Immature natural killer cell (primary cell): ENCODE measurements at places on chromosomes 7 and 10.

DNA sequence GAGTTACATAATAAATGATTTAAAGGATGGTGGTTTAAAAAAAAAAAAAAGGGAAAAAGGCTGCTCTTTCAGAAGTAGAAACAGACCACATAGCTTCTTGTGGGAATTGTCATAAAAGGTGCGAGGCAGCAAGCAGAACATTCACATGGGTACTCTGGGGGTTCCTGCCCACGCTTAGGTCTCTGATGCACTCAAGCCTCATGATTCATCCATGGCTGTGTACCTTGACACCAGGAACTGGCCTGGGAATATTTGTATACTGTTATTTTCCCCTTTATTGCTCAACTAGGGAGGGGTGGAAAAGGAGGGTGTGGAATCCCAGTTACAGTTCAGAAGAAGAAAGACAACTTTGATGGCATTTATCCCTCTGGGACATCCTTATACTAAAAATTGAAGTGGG is 4.0 kb downstream of the PON2 start:
- no peak overlapping the region for H3K4me3 ChIP-seq
- H3K27me3 ChIP-seq = peaks cover 5% of the 10 kb centered on the region
- H3K36me3 ChIP-seq = no peaks in the 10 kb centered on the region
- peaks cover 28% of the 10 kb centered on the region for H3K4me1 ChIP-seq
- no peak for DNase-seq
- H3K27ac ChIP-seq = no peak overlapping the region

- peaks cover 3% of the 10 kb centered on the region for H3K4me1 ChIP-seq
- no peak for DNase-seq
- H3K4me3 ChIP-seq = no peak overlapping the region
Observed at GRCh38 chr7:128206747-128207500, 34.2 kb upstream of the LEP start.

DNA sequence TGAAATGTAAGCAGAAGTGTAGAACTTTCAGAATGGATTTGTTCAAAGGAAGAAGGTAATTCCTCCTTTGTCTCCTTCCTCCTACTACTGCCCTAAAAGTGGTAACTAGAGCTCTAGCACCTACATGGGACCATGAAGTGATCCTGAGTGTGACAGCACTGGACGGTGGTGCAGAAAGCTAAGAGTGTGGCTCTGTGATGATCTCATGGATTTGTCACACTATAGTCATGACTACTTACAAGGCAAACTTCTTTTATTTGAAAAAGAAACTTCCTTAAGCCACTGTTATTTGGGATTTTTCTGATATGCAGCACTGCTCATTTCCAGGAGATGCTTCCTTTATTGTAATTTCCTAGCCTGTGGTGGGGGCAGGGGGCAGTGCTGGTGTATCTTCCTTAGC is 5.8 kb upstream of the FHIP2A start:
- no peak overlapping the region for H3K4me3 ChIP-seq
- H3K27me3 ChIP-seq = no peaks in the 10 kb centered on the region
- no peaks in the 10 kb centered on the region for H3K36me3 ChIP-seq
- peaks cover 5% of the 10 kb centered on the region for H3K4me1 ChIP-seq

GRCh38 chr7:141704741-141705140 is 2.8 kb upstream of the DENND11 start:
- H3K4me3 ChIP-seq = no peak overlapping the region
- peaks cover 11% of the 10 kb centered on the region for H3K27me3 ChIP-seq
- H3K36me3 ChIP-seq = peaks cover 6% of the 10 kb centered on the region
- peaks cover 18% of the 10 kb centered on the region for H3K4me1 ChIP-seq

DNA sequence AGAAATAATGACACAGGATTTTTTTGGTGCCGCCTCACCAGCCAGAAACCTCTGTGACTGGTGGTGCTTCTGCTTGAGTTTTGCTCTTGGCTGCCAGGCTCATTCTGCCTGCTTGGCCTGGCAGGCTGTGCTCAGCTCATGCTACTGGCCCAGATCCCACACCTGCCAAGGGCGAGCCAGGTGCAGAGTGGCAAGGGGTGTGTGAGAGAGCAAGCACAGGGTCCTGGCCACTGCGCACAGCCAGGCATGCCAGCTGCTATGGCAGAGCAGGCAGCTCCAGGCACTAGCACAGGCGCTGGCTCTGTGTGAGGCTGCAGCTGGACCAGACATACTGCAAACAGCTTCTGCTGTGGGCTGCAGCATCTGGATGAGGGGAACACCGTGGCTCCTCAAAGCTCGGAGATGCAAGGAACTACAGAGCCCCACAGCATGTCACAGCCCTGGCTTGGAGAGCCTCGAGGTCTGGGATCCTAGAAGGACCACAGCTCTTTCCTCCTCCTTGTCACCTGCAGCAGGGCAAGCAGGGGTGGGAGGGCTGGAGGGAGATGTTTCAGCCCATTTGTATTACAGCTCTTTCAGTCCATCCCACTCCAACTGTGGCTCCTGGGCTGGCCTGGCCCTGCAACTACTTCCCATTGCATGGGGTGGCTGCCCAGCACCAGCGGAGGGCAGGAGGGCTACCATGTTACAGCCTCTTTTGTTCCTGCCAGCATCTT is 313.4 kb upstream of the SEMA3C start:
- no peaks in the 10 kb centered on the region for H3K27me3 ChIP-seq
- no peaks in the 10 kb centered on the region for H3K4me1 ChIP-seq
- no peak for DNase-seq
- no peak overlapping the region for H3K4me3 ChIP-seq
- H3K36me3 ChIP-seq = peaks cover 6% of the 10 kb centered on the region
- H3K27ac ChIP-seq = no peak overlapping the region

DNA sequence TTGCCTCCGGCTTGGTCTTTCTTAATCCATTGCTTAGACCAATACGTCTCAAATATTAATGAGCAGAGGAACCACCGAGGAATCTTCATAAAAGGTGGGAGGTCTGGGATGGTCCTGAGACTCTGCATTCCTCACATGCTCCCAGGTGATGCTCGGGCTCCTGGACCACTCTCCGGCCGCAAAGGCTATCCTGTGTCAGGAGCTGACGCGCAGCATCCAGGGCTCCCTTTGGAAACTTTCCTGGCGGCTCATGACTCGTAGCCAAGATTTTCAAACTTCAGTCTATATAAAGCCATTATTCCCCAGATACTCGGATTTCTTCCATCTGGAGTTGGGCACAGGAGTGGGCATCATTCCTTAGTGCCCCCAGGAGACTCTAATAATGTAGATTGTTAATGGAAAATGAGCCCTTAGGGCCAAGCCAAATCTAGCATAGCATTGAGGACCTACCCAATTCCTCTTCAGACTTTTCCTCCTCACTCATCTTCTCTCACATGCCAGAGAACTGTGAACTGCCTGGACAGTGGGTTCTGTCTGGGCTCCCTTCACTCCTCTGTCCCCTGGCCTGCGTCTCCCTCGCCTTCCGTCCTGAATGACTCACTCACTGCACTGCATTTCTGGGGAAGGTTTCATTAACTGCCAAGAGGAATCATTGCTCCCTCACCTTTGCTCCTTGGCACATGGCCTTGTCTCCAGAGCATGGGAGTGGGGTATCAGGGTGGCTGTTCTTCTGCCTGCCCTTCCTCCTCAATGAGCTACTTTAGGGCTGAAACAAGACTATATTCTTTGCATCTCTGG is 89.3 kb downstream of the MKI67 start:
- H3K27ac ChIP-seq = peak overlapping the region; percentile 21
- H3K4me1 ChIP-seq = peaks cover 13% of the 10 kb centered on the region
- H3K36me3 ChIP-seq = no peaks in the 10 kb centered on the region
- peaks cover 7% of the 10 kb centered on the region for H3K27me3 ChIP-seq
- no peak for DNase-seq

- peaks cover 6% of the 10 kb centered on the region for H3K4me1 ChIP-seq
- no peak for DNase-seq
- peaks cover 5% of the 10 kb centered on the region for H3K36me3 ChIP-seq
- no peak overlapping the region for H3K27ac ChIP-seq
- H3K4me3 ChIP-seq = no peak overlapping the region
Observed at GRCh38 chr7:139804571-139804970, 24.5 kb upstream of the TBXAS1 start.

DNA sequence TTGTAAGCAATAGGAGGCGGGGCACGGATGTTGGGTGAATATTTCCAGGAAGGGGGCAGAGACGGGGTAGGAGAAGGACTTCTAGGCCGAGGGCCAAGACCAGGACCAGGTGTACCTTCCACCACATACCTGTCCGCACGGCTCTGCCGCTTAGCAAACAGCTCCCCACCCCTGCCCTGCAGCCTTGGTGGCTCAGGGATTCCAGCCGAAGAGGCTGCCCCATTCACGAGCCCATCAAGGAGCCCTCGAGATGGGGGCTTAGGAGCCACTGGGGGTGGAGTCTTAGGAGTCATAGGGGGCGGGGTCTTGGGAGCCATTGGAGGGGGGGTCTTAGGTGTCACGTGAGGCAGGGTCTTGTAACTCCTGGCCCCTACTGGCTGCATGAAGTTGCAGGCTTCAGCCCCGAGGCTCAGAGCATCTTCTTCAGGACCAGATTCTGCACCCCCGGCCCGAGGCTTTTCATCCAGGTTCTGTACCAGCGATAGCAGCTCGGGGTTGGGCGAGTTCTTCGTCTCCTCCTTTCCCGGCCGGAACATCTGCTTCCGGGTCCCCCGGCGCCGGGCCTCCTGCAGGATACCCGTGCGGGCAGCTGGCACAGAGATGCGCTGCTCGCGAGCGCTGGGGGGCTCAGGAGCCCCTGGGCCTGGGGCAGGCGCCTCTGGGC is 6.1 kb upstream of the MYOZ1 start:
- peak overlapping the region; percentile 83 for H3K4me3 ChIP-seq
- H3K36me3 ChIP-seq = no peaks in the 10 kb centered on the region
- H3K4me1 ChIP-seq = no peaks in the 10 kb centered on the region
- peak overlapping the region; percentile 30 for H3K27ac ChIP-seq
- peaks cover 2% of the 10 kb centered on the region for H3K27me3 ChIP-seq
- peak; percentile 15 for DNase-seq

- no peak for DNase-seq
- no peak overlapping the region for H3K27ac ChIP-seq
- H3K36me3 ChIP-seq = peaks cover 50% of the 10 kb centered on the region
- H3K4me3 ChIP-seq = no peak overlapping the region
Observed at GRCh38 chr10:114131094-114131493, 42.9 kb downstream of the CCDC186 start.

- H3K4me1 ChIP-seq = no peaks in the 10 kb centered on the region
- DNase-seq = no peak
- no peaks in the 10 kb centered on the region for H3K36me3 ChIP-seq
- H3K4me3 ChIP-seq = no peak overlapping the region
- no peaks in the 10 kb centered on the region for H3K27me3 ChIP-seq
- no peak overlapping the region for H3K27ac ChIP-seq
Observed at GRCh38 chr10:58575491-58575890, 62.8 kb downstream of the BICC1 start.

- H3K4me1 ChIP-seq = peaks cover 11% of the 10 kb centered on the region
- peaks cover 2% of the 10 kb centered on the region for H3K27me3 ChIP-seq
- no peaks in the 10 kb centered on the region for H3K36me3 ChIP-seq
- no peak overlapping the region for H3K4me3 ChIP-seq
- no peak overlapping the region for H3K27ac ChIP-seq
- DNase-seq = no peak
Observed at GRCh38 chr10:1417574-1417973, 319.8 kb downstream of the ADARB2 start.

DNA sequence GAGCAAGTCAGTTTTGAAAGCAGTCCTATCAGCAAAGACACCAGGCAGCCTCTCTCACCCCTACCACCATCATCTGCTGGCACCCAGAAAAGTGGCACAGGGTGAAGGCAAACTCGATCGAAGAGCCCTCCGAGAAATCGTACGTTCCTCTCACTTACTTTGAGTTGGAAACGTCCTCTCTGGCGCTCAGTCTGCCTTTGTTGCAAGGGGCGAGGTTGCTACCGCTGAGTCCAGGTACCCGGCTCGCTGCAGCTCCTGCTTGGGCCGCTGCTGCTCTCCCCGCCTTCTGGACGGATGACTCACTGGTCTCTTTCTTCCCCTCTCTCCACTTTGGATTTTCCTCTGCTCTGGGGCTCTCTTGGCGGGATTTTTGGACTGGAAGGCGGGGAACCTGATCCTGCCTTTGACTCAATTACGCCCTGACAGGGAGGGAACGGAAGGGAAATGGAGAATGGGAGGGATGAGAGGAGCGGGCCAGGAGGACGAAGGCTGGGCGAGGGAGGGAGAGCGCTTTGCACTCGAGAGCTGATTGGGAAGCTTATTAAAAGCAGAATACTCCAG is at the start of gene PTN:
TSS of gene PTN (minus strand) at position 453 of the 561 bp plus-strand sequence. CDS start 88,760 bp downstream, outside the sequence.
- no peak for DNase-seq
- H3K27me3 ChIP-seq = peaks cover 4% of the 10 kb centered on the region
- H3K4me1 ChIP-seq = no peaks in the 10 kb centered on the region
- H3K27ac ChIP-seq = no peak within 1 kb of the TSS
- no peaks in the 10 kb centered on the region for H3K36me3 ChIP-seq

GRCh38 chr7:130367088-130367755 is 13.1 kb upstream of the CPA1 start:
- DNase-seq = no peak
- H3K27ac ChIP-seq = no peak overlapping the region
- H3K4me3 ChIP-seq = no peak overlapping the region
- no peaks in the 10 kb centered on the region for H3K36me3 ChIP-seq

- peaks cover 1% of the 10 kb centered on the region for H3K27me3 ChIP-seq
- no peaks in the 10 kb centered on the region for H3K36me3 ChIP-seq
- H3K4me1 ChIP-seq = no peaks in the 10 kb centered on the region
- no peak overlapping the region for H3K4me3 ChIP-seq
- DNase-seq = no peak
Observed at GRCh38 chr7:47763063-47763974, 181.4 kb upstream of the TNS3 start.

DNA sequence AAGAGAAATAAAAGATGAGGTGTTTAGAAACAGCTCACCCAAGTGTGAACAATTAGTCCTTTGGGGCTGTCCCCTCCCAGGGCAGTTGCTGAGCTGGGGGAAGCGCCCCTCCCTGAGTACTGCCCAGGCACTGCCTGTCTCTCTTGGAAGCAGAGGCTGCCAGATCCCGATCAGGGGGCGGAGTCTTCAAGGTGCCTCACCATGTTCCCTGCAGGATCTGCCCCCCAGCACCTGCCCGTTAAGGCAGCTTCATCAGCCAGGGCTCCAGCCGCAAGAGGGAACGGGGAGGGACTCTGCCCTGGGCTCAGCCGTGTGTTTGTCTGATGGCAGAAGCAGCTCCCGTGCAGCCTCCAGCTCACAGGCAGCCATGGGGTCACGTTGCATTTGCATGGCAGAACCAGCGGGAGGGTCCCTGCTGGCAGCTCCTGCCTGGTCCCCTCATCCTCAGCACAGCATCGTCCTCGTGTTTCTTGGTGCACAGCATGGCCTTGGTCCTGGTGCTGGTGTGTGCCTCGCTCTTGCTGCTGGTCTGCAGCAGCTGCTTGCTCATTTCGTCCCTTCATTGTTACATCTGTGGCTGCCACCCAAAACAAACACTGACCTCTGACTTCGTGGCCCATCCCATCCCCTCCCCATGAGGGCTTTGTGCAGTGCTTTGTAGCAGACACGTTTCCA is 10.7 kb upstream of the DPYSL4 start:
- H3K4me1 ChIP-seq = peaks cover 7% of the 10 kb centered on the region
- H3K4me3 ChIP-seq = no peak overlapping the region
- no peak for DNase-seq
- H3K36me3 ChIP-seq = no peaks in the 10 kb centered on the region
